ENCODE measurements at places on chromosomes 13 and 19. TPM values are rescaled to one million over a fixed set of nuclear protein-coding genes. Genes with fewer than 3 reads are reported as not detected.

DNA sequence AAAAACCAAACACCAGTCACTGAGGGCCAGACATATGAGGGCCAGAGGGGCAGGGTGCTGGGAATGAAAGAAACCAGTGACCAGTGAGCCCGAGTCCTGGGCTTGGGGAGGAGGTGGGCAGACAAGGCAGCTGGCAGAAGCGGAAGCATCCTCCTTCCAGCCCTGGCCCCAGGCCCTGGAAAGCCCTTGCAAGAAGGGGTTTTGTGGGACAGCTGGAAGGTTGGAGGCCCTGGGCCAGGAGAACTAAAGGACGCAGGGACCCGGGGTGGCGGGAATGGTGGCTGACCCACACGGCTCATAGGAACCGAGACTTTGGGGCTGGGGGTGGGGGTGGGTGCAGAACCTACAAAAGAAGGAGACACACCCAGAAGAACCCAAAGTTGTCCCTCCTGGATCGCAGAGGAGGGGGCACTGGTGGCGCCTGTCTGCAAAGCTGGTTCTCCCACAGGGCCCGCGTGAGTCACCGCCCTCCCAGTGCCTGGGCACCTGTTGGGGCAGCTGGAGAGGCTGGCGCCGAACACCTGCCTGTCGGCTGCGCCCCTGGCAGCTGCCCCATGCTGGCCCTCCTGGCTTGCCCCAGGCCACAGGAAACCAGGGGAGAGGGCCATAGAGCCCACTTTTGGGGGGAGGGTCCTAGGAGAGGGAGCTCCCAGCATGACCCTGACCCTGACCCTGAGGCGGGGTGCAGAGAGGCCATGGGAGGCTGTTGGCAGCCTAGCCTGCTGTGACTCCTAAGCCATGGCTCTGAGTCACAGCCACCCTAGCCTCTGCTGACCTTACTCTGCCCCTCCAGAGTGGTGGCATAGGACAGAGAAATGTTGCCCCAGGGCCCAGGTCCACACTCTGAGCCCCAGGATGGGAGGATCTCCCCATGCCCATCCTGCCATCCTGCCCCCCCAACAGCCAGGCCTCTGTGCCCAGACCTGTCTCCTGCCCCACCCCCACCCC is 802 bp downstream of the DMPK start:
- DNase-seq, result no peak
- H3K36me3 ChIP-seq, result peaks cover 31% of the 10 kb centered on the region
- peaks cover 16% of the 10 kb centered on the region for H3K4me1 ChIP-seq
- H3K27ac ChIP-seq, result no peak overlapping the region

DNA sequence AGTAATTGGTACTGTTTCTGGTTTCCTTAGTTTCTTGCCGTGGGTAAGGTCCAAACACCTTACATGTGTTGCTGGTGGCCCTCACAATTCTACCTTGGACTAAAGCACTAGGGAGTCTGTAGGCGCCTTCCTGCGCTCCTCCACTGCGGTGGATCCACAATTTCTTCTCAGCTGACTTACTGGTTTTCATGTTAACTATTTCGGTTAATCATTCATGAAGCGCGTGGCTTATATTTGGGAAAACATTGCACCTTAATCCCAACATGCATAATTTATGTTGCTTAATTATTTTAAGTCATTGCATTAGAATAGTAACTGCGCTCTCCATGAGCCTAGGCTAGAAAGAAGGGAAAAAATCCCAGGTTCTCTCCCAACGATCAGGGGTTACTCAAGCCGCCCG is 37.7 kb downstream of the ARHGEF7 start:
- peaks cover 4% of the 10 kb centered on the region for H3K27me3 ChIP-seq
- peaks cover 4% of the 10 kb centered on the region for H3K36me3 ChIP-seq
- DNase-seq, result no peak
- H3K27ac ChIP-seq, result peak overlapping the region; percentile 91

- H3K27me3 ChIP-seq, result peaks cover 7% of the 10 kb centered on the region
- H3K4me3 ChIP-seq, result no peak overlapping the region
- H3K4me1 ChIP-seq, result peaks cover 8% of the 10 kb centered on the region
- no peak for DNase-seq
- no peaks in the 10 kb centered on the region for H3K36me3 ChIP-seq
Observed at GRCh38 chr19:5542665-5543064, 25.1 kb downstream of the TINCR start.

- 0 out of 3 replicates have a peak, but pooled peaks cover 2% of the 10 kb centered on the region for H3K4me1 ChIP-seq
- H3K36me3 ChIP-seq, result no peaks in the 10 kb centered on the region
- peaks cover 6% of the 10 kb centered on the region for H3K27me3 ChIP-seq
- no peak overlapping the region for H3K4me3 ChIP-seq
Observed at GRCh38 chr19:53982001-53982451, 9.4 kb upstream of the CACNG6 start.

- H3K27ac ChIP-seq, result no peak overlapping the region
- H3K27me3 ChIP-seq, result no peaks in the 10 kb centered on the region
- DNase-seq, result no peak
- H3K36me3 ChIP-seq, result peaks cover 17% of the 10 kb centered on the region
- no peaks in the 10 kb centered on the region for H3K4me1 ChIP-seq
Observed at GRCh38 chr19:36449059-36449670, 30.7 kb upstream of the ZFP82 start.

GRCh38 chr13:54574791-54575190 is 1546.2 kb downstream of the OLFM4 start:
- no peaks in the 10 kb centered on the region for H3K4me1 ChIP-seq
- H3K27ac ChIP-seq, result no peak overlapping the region
- DNase-seq, result no peak

- H3K4me1 ChIP-seq, result no peaks in the 10 kb centered on the region
- no peaks in the 10 kb centered on the region for H3K27me3 ChIP-seq
- H3K4me3 ChIP-seq, result no peak overlapping the region
- H3K27ac ChIP-seq, result no peak overlapping the region
Observed at GRCh38 chr13:65090186-65090585, 2139.9 kb downstream of the PCDH9 start.

- no peak for DNase-seq
- H3K27me3 ChIP-seq, result 0 out of 3 replicates have a peak, but pooled peaks cover under 1% of the 10 kb centered on the region
- no peaks in the 10 kb centered on the region for H3K4me1 ChIP-seq
Observed at GRCh38 chr13:46526100-46526735, 26.8 kb upstream of the LRCH1 start.

GRCh38 chr13:49404703-49405020 is 39.2 kb downstream of the CAB39L start:
- no peaks in the 10 kb centered on the region for H3K4me1 ChIP-seq
- H3K4me3 ChIP-seq, result no peak overlapping the region
- H3K27ac ChIP-seq, result no peak overlapping the region
- H3K27me3 ChIP-seq, result no peaks in the 10 kb centered on the region
- no peaks in the 10 kb centered on the region for H3K36me3 ChIP-seq
- no peak for DNase-seq

DNA sequence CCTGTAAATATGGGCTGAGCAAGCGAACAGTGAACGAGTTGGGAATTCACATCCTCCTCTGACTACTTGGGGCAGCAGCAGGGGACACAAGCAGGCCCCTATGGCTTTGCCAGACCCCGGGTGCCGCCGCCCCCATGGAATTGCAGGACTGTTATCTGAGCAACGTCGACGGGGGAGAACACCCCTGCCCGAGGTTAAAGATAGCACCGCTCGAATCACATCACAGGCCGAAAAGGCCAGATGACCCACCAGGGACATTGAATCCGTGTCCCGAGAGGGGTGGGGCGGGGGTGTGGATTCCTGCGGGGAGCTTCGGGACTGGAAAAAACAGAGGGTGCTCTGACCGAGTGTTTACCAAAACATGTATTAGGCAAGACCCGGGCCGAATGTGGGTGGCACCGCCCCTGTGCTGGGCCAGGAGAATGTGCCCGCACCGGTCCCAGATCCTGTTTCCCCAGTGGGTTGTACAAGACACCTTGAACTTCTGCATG is 9.1 kb downstream of the FEM1A start:
- H3K27ac ChIP-seq, result no peak overlapping the region
- H3K4me1 ChIP-seq, result peaks cover 20% of the 10 kb centered on the region

- H3K36me3 ChIP-seq, result no peaks in the 10 kb centered on the region
- DNase-seq, result no peak
Observed at GRCh38 chr13:65889368-65889767, 1340.8 kb downstream of the PCDH9 start.

DNA sequence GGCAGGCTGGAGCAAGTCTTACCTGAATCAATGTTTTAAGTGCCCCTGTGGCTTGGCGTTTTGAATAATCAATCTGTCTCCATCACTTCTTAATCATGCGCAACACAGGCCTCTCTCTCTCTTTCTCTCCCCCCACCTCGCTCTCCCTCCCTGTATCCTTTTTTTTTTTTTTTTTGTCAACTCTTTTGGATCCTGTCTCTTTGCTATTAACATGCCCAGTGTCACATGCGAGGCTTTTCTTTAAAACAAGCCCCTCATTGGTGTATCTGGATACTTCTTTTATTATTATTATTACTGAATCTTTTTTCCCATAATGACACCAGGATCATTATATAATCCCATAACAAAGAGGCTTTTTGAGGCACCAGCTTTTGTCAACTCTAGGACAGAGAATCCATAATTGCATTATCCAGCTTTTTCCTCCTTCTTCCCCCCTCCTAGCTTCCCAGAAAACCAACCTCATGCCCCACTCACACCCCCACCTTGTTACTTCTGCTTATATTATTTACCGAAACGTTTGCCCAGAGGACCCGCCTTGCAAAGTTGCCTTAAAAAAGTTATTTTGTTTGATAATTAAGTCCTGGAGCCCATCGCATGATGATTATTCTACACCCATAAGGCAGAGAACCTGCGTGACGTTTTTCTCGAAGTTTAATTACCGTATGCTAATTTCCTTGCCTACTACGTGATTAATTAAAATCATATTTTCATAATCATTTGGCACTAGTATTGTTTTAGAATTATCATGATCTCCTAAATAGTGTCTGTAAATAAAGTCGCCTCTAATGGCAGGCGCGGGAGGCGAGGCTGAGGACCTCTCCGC is 148.1 kb upstream of the ZNF536 start:
- H3K4me1 ChIP-seq, result peaks cover 21% of the 10 kb centered on the region
- DNase-seq, result no peak
- H3K27me3 ChIP-seq, result peaks cover 47% of the 10 kb centered on the region
- no peak overlapping the region for H3K4me3 ChIP-seq
- no peak overlapping the region for H3K27ac ChIP-seq
- no peaks in the 10 kb centered on the region for H3K36me3 ChIP-seq

DNA sequence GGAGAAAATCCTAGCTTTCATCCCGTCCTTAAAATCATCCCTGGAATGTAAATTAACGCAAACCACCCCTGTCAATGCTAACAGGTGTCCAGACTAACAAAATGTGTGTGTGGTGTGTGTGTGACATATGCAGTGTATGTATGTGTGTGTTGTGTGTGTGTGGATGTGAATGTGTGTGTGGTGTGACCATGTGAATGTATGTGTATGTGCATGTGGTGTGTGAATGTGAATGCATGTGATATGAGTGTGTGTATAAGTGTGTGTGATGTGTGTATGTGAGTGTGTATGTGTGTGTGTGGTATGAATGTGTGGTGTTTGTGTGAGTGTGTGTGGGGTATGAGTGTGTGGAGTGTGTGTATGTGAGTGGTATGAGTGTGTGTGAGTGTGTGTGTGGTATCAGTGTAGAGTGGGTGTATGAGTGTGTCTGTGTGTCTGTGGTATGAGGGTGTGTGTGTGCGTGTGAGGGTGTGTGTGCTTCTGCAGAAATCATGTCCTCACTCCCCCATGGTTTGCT is 190.8 kb downstream of the TEX29 start:
- H3K27ac ChIP-seq, result no peak overlapping the region
- no peak overlapping the region for H3K4me3 ChIP-seq
- no peaks in the 10 kb centered on the region for H3K36me3 ChIP-seq
- peaks cover 50% of the 10 kb centered on the region for H3K27me3 ChIP-seq
- no peak for DNase-seq
- no peaks in the 10 kb centered on the region for H3K4me1 ChIP-seq

DNA sequence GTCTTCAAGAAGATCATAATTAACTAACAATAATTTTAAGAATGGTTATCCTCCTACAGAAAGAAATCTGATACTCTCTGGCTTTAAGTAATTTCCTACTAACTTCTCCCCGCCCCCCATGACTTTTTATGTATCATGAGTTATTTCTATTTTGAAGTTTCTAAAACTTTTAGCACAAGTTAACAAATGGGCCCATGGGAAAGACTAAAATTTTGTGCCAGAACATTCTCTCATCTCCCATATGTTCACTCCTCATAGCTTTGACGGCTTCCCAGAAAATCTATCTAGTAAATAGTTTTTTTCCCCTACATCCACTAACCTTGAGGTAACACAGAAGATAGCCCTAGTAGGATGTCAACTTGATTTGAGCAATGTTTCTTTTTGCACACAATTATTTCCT is 148.3 kb downstream of the POSTN start:
- H3K27ac ChIP-seq, result no peak overlapping the region
- H3K36me3 ChIP-seq, result no peaks in the 10 kb centered on the region
- H3K4me1 ChIP-seq, result no peaks in the 10 kb centered on the region
- DNase-seq, result no peak
- H3K27me3 ChIP-seq, result no peaks in the 10 kb centered on the region
- no peak overlapping the region for H3K4me3 ChIP-seq

Gene SYMPK
- 86.9 TPM for total RNA-seq

Gene NLRP5
- 0.04 TPM for total RNA-seq

Gene NRTN
- total RNA-seq, result 7.8 TPM

Gene ZNF525
- 6.5 TPM for total RNA-seq

Gene ANKRD24
- 0.07 TPM for total RNA-seq

Gene DDA1
- 45.1 TPM for total RNA-seq

Gene GIPR
- 21.7 TPM for total RNA-seq

Gene CYP2A6
- total RNA-seq, result 0.31 TPM

Gene FLT1
- total RNA-seq, result 0.22 TPM

Gene CYSLTR2
- total RNA-seq, result not detected

Gene ABHD8
- total RNA-seq, result 5.6 TPM

Gene SULT2A1
- 0.18 TPM for total RNA-seq

Data from K562 (cell line).